ENCODE measurements at places on chromosomes 16 and 17. TPM values are rescaled to one million over a fixed set of nuclear protein-coding genes. Genes with fewer than 3 reads are reported as not detected.

The HCRT gene
- not detected for total RNA-seq

The LRRC37A gene
- total RNA-seq = 2.3 TPM

The AGRP gene
- not detected for total RNA-seq

The CD68 gene
- total RNA-seq = 5.2 TPM

The IFI35 gene
- total RNA-seq = 29.7 TPM

The AURKB gene
- total RNA-seq = not detected
